ENCODE measurements at places on chromosomes 6 and 20.
A peak's percentile ranks its signal among the peaks of the same experiment; 100 is the strongest.

GRCh38 chr6:118632359-118632758 is 19.0 kb downstream of the CEP85L start:
- DNase-seq, result no peak

GRCh38 chr6:142376800-142377496 is 75.1 kb downstream of the ADGRG6 start:
- peak; percentile 22 for DNase-seq

- no peak for DNase-seq
These were observed 44.1 kb upstream of the TSPYL1 start for GRCh38 chr6:116323863-116324262.

DNA sequence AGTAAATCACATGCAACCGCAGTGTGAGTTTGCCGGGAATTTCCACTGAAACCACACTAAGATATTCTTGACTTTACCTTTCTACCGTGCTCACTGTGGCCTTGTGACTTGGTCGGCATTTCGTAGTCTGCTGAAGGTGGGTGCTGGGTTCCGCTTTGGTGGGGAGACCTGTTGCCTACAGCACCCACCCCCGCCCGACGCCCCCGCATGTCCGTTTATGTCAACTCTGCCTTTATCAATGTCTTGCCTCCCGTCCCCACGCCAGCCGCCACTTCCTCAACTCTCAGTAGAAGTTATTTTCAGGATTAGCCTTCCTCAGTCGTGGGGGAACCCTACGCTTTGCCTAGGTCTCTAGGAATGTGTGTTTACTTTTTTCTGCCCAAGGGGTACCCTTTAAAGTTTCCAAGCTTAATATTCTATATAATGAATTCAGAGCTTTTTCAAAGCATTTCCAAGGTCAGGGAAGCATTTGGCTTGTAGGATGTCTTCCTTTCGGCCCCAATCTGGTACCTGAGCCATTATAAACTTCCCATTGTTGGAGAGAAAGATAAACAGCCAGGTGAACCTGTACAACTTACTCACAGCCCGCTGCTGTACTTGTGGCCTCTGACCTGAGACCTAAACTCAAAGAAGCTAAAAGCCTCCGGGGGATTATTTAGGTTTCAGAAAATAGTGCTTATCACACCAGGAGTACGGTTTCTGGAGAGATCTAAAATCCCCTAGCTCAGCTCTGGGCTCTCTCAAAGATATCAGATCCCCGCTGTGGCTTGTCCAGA is 54.2 kb downstream of the TBC1D7 start:
- DNase-seq, result no peak

DNA sequence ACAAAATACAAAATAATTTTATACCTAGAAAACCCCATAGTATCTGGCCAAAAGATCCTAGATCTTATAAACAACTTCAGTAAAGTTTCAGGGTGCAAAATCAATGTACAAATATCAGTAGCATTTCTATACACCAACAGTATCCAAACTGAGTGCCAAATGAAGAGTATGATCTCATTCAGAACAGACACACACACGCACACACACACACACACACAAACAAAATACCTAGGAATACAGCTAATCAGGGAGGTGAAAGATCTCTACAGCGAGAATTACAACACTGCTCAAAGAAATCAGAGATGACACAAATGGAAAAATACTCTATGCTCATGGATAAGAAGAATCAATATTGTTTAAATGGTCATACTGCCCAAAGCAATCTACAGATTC is 49.2 kb downstream of the TOMM6 start:
- DNase-seq, result no peak

DNA sequence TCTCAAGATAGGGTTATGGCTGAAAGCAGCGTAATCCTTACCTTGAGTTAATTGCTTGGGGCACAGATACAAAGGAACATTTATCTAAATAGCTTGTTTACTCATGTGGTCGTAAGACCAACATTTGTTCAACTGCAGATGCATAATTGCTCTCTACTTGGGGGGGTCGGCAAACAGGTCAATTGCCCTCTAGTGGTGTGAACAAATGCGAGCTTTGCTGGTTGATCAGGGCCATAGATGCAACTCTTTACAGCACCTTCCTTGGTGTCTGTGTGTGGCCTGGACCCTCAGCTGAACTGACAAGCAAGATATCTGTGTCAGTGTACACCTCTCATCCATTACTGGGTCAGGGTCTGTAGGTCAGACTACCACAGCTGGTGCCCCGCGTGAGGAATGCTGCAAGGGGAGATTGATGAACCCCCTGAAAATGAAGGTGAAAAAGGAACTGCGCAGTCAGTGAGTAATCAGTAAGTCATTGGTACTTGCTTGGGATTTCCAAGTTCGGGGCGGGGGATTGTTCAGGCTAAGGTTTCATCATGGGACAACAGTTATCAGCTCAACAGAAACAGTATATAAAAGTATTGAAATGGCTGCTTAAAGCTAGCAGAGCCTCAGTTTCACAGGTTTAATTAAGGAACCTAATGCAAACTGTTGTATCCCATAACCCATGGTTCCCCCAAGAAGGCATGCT is 24.0 kb downstream of the HLA-DPA1 start:
- no peak for DNase-seq

DNA sequence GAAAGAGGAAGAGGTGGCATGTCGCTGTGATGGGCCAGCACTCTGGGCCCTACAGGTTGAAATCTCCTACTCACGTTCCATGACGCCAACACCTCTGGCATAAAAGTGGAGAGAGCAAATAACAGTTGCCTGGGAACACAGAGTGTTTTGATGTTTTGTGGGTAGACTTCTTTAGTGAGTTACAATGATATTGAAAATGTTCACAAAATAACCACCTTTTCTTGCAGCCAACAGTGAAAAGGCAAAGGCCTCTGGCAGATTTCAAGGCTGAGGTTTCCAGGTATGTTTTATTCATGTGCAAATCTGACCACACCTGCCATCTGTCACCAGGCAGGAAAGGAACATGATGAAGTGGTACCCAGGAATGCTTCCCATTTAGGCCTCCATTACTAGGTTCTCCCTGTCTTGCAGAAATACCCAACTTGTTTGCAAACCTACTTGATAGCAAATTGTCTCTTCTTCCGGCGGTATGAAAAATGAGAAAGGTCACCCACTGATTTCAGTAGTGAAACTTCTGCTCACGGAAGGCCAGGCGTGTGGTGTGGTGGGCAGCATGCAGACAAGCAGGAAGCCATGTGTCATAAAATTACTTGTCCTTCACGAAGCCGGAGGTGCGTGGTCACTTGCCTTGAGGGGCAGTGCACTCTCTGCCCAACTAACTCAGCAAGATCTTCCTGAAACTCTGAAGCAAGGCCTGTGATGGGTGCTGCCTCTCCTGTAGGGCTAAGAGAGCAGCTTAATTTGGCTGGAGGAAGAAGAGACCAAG is 299.1 kb upstream of the PRDM1 start:
- no peak for DNase-seq

GRCh38 chr20:47243532-47244305 is 112.8 kb downstream of the ZMYND8 start:
- DNase-seq, result no peak

DNA sequence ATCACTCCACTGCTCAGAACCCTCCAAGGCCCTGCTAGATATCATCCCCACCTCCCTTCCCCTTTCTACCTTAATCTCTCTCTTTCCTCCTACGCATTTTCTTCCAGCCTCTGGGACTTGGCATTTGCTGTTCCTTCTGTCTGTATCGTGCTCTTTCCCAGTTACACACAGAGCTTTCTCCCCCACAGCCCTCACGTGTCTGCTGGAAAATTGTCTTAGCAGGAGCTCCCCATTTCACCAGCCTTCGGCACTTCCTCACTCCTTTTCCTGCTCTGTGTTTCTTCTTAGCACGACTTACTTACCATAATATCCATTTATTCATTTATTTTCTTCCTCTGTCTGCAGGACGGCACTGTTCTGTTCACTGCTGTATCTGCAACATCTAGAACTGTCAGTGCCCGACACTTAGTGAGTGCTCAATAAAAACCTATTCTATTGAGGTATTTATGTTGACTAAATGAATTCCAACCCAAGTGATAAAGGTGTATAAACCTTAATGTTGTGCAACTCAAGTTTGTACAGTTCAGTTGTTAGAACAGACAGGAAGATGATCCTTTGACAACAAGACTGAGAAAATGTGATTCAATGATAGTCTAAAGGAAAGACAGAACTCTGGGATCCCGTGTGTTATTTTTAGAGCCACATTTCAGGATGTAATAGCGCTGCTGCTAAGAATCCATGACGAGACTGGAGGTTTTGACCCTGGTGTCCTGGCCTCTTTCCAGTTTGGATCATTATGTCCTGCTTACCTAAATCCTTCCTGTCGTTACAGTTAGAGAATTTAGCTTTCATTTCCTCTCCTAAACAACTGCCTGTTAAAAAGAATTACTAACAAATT is 170.1 kb upstream of the LAMP5 start:
- peak; percentile 43 for DNase-seq

DNA sequence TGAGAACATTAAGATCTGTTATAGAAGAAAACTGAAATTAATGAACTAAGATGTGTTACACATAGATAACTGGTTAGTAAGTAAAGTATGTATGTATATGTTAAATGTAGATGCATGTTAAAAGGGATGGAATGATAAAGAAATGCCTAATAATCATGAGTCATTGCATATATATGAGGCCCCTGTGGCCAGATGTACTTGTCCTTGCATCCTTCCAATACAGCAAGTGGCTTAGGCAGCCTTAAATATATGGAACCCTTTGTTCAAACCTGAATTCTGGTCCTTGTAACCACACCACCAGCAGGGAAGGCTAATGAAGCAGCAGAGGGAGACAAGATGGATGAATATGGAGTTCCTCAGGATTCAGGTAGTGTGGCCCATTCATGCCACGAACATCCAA is 9.8 kb upstream of the AKAP7 start:
- no peak for DNase-seq

DNA sequence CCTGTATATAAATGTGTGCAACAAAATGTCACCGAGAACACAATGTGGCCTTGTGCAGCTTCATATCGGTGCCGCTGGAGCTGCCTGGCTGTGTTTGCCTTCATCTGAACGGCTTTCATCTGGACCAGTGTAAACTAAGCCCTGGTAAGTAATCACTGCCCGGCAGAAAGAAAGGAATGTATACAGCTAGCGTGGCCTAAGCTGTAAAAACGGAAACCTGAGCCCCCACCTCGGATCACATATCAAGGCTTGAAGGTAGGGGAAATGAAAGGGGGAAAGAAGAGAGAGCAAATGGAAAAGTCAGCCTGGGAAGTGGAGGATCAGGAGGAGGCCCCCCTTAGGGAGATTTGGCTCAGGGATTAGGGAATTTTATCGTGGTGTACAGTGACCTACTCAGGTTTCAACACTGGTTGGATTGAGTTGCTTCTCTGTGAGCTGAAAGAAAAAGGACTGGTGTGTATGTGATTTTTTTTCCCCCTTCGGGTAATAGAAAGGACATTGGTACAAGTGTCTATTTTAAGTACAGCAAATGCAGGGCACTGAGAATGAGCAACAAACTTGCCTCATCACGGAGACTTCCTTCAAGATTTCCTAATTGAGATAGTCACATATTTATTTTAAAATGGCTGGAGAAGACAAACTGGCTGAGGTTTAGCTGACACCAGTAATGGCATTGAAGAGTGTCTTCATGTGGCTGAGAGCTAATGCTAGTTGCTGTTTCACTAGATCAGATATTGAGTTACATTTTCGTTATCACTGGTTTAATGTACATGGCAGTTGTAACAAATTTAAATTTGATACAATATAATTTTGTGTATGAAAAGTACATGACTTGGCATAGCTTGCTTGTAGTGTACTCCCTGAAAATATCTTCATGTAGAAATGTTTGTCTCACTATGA is 3.5 kb downstream of the SOBP start:
- DNase-seq, result peak; percentile 42

- DNase-seq, result no peak
These were observed 7.9 kb downstream of the SRSF6 start for GRCh38 chr20:43465625-43465943.

DNA sequence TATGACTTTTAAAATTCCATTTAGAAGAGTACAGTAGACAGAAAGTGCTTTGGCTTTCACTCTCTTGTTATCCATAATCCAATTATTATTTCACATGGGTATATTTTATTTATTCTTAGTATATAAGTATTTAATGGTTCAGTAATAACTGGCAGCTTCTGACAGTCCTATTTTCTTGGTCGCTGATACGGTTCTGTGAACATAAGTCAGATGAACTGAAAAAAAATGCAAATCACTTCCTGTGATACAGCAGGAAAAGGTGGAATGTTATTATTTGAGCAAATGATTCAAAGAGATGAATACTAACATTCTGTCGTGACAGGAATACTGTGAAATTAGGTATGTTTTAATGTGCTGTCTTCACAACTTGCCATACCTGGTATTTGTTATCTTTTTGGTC is 132.3 kb downstream of the ARHGAP18 start:
- no peak for DNase-seq

DNA sequence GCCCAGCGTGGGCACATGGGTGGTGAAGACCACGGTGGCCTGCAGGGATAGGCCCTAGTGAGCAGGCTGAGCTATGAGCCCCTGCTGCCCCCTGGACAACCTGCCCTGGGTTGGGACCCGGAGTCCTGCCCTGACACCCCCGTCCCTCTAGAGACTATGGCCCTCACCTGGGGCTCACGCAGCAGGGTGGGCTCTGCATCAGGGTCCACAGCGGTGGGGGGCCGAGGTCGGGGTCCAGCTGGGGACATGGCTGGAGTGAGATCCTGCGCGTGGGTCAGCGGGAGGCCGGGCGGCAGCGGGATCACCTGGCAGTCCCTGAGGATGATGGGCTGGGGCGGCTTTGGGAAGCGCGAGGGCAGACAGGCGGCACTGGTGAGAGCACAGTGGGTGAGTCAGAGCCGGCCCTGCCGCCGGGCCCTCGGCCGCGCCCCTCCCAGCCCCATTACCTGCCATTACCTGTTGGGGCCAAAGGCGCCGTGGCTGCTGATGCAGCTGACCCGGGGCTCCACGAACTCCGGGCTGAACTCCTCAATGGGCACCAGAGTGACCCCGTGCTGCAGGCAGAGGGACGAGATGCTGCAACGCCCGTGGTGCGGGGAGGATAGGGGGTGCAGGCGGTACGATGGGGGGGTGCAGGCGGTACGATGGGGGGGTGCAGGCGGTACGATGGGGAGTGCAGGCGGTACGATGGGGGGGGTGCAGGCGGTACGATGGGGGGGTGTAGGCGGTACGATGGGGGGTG is 27.9 kb downstream of the ADRM1 start:
- no peak for DNase-seq

DNA sequence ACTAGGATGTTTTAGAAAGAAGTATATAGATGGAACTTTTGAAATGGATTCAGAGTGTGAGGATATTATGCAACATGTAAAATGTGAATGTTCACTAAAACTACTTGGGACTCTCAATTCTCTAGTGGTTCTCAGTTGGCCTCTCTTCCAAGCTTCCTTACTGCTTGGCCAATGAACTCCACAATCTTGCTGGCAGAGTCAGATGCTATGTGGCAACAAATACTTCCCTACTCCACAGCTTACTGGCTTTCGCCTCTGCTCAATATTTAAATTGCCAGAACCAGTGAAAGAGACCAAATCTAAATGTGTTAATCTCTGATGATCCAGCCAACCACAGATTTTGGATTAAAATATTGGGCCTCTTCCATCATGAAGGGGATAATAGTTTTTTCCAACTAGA is 138.4 kb downstream of the HTR1B start:
- no peak for DNase-seq

- no peak for DNase-seq
These were observed 447.8 kb downstream of the FRK start for GRCh38 chr6:115612796-115613479.
